ENCODE measurements at places on chromosomes 5 and 9.

DNA sequence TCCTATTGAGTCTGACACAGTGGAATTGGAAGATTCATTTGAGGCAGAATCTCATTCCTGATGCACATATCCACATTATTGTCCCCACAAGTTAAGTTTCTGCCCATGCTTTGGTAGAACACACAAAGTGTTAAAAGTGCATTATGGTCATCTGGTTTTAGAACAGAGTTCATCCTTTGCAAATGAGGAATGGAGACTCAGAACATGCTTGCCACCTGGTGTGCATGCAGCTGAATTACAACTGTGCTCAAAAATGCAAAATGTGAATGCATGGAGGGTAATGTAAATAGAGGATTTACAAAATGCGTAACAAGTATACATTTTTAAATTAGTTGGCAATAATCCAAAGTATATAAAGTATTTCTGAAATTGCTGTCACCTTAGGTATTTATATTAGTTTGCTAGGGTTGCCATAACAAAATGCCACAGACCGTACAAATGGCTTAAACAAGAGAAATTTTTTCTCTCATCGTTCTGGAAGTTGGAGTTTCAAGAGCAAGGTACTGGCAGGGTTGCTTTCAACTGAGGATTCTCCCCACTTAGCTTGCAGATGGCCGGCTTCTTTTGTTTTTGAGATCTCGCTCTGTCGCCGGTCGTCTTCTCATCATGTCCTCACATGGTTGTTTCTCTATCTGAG is 671.1 kb downstream of the TAF11L14 start:
- DNase-seq, result peak; percentile 43

DNA sequence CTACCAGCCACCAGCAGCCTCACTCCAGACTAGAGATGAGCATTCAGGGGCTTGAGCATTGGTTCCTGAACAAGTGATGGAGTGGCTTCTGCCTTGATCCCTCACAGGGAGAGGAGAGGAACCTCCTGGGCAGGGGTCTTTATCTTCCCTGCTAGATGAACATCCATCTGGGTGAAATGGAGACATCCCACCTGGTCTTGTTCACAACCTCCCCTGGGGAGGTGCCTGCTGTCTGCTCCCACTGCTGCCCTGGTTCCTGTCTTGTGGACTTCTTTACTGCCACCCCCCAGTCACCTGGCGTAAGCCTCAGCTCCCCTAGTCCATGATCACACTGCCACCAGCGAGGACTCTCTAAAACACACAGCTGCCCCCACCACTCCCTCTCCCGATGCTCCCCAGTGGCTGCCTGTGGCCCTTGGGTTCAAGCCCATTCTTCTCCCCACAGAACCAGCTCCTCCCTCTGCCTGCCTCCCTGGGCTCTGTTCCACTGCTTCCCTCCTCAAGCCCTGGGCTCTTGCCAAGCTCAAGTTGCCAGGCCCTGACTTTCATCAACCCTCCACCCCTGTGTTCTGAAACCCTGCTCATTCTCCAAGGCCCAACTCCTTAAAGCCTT is 51.5 kb downstream of the COL15A1 start:
- DNase-seq, result no peak

DNA sequence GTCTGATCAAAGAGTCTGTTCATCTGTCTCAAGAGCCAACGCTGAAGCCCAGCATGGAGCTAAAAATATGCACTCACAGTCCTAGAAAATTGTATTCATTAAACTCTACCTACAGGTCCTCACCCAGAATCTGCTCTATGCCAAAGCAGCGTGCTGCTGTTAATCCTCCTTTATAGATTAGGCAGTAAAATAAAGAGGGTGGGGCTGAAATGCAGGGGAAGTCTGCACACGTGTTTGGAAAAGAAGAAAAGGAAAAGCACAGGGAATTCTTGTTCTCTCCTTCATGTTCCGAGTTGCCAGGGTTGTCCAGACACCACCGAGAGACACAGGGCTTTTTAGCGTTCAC is 121.4 kb upstream of the TMEM161B start:
- DNase-seq, result no peak

- peak; percentile 5 for DNase-seq
Measured at GRCh38 chr5:71587766-71588532, 809 bp downstream of the MCCC2 start.

GRCh38 chr5:166341740-166342337 is 1949.6 kb upstream of the WWC1 start:
- DNase-seq, result no peak
